ENCODE measurements at places on chromosomes 12 and 14. TPM values are rescaled to one million over a fixed set of nuclear protein-coding genes. Genes with fewer than 3 reads are reported as not detected.
A peak's percentile ranks its signal among the peaks of the same experiment; 100 is the strongest.

DNA sequence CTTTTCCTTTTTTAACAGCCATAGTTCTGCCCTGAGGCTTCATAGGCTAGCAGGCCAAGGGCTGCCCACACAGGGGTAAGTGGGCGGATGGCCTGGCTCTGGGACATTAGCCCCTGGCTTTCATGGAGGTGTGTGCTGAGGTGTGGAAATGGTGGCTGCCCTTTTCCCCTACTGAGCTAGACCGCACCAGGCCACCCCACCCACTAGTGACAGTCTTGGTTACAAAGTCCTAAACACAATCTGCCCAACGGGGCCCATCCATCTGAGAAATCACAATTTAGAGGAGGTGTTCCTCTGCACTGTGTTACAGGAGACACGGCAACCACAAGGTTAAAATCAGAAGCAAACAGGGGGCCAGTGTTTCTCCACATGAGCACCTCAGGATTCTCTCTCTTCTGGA, 35.6 kb downstream of the APPL2 start:
- no peak overlapping the region for H3K4me3 ChIP-seq
- 0 out of 2 replicates have a peak, but pooled peaks cover 5% of the 10 kb centered on the region for H3K36me3 ChIP-seq
- H3K27ac ChIP-seq = no peak overlapping the region
- DNase-seq = no peak
- no peaks in the 10 kb centered on the region for H3K27me3 ChIP-seq

DNA sequence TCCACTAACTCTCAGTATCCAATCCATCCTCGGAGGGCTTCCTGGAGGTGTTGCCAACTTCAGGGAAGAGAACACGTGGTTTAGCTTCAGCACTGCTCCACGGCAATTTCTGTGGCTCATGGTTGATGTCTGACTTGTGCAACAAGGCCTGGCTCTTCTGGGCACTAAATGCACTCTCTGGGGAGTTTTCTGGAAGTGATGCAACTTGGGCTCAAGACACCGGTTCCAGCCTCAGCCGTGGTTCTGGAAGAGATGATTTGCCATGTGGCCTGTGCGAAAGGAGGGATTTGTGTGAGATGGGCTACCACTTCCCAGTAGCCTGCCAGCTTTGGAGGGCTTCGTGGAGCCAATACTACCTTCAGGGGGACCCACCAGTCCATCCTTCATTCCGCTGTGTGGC, 118.6 kb upstream of the RTL1 start:
- H3K36me3 ChIP-seq = no peaks in the 10 kb centered on the region

GRCh38 chr12:40499856-40500255, 192.4 kb upstream of the CNTN1 start:
- no peaks in the 10 kb centered on the region for H3K27me3 ChIP-seq
- no peak overlapping the region for H3K4me3 ChIP-seq
- H3K36me3 ChIP-seq = no peaks in the 10 kb centered on the region
- DNase-seq = no peak
- no peaks in the 10 kb centered on the region for H3K4me1 ChIP-seq

DNA sequence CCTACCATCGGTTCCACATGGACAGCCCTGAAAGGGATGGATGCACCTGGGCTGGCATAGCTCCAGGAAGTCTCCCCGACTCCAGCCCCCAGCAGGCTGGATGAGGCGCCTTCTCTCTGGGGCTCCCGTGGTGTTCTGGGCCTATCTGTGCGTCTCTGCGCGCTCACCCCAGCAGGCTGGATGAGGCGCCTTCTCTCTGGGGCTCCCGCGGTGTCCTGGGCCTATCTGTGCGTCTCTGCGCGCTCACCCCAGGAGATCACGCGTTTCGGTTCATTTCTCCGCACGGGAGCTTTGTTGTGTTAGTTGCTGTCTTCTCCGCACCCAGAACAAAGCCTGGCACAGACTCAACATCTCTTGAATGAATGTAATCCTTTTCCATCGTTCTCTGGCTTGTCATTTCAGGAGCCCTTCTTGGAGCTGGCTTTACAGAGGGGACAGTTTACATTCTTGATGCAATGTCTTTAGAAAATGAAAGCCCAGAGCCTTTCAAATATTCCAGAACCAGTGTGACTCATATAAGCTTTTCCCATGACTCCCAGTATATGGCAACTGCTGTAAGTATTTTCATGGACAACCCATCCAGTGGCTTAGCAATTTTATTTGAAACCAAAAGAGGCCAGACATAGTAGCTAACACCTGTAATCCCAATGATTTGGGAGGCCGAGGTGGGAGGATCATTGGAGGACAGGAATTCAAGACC, 40.3 kb downstream of the CFAP251 start:
- peak overlapping the region; percentile 18 for H3K27ac ChIP-seq
- H3K4me3 ChIP-seq = peak overlapping the region; percentile 13
- H3K27me3 ChIP-seq = no peaks in the 10 kb centered on the region
- H3K4me1 ChIP-seq = peaks cover 15% of the 10 kb centered on the region
- H3K36me3 ChIP-seq = no peaks in the 10 kb centered on the region

GRCh38 chr12:46751173-46751572, 74.6 kb downstream of the SLC38A4 start:
- no peaks in the 10 kb centered on the region for H3K36me3 ChIP-seq
- no peak overlapping the region for H3K27ac ChIP-seq
- no peak overlapping the region for H3K4me3 ChIP-seq
- DNase-seq = no peak

GRCh38 chr14:23550131-23550811, 1.3 kb downstream of the ZFHX2 start:
- H3K36me3 ChIP-seq = no peaks in the 10 kb centered on the region
- peak overlapping the region; percentile 99 for H3K27ac ChIP-seq
- H3K4me3 ChIP-seq = peak overlapping the region; percentile 100
- H3K4me1 ChIP-seq = peaks cover 62% of the 10 kb centered on the region
- H3K27me3 ChIP-seq = no peaks in the 10 kb centered on the region

DNA sequence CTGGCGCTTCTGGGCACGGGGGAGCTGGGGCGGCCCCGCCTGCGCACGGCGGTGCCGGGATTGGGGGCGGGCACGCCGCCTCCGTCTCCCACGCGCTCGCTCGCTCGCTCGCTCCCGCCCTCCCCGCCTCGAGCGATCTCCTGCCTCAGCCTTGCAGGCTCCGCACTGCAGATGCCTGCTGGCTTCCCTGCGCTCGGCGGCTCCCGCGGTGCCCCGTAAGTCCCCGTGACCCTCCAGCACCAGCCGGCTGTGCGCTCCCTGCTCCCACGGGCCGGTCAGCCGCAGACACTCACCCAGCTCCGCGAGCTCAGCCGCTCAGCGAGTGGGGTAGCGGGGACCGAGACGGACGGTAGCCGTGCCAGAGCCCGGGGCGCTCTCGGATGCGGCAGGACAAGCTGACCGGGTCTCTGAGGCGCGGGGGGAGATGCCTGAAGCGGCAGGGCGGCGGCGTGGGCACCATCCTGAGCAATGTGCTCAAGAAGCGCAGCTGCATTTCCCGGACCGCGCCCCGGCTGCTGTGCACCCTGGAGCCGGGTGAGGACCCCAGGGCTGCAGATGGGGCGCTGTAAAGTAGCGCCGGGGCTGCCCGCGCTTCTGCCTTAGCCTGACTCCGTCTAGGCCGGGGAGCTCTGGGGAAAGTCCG, at the start of gene TBC1D30:
TSS of gene TBC1D30 (plus strand) at position 148 of the 643 bp plus-strand sequence. CDS start at position 381, 233 bp downstream.
- peak within 1 kb of the TSS; percentile 83 for H3K4me3 ChIP-seq
- peak; percentile 58 for DNase-seq
- H3K27me3 ChIP-seq = peaks cover 58% of the 10 kb centered on the region
- H3K36me3 ChIP-seq = no peaks in the 10 kb centered on the region
- H3K27ac ChIP-seq = no peak within 1 kb of the TSS
- H3K4me1 ChIP-seq = peaks cover 7% of the 10 kb centered on the region

DNA sequence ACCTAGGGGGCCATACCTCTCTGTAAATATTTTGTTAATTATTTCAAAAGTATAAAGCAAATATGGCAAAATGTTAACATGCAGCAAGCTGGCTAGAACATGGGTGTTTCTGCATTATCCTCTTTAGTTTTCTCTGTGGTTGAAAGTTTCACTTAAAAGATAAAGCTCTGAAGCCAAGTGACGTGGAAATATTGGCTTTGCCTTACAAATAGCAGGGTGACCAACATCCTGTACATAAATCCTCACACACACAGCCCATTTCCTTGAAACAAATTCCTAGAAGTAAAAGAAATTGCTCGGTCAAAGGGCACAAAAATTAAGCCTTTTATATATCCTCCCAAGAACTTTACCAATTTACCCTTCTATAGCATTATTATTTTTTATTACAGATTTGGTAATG, 10.6 kb upstream of the VWF start:
- H3K27me3 ChIP-seq = no peaks in the 10 kb centered on the region
- H3K27ac ChIP-seq = no peak overlapping the region
- H3K4me1 ChIP-seq = no peaks in the 10 kb centered on the region
- no peaks in the 10 kb centered on the region for H3K36me3 ChIP-seq

DNA sequence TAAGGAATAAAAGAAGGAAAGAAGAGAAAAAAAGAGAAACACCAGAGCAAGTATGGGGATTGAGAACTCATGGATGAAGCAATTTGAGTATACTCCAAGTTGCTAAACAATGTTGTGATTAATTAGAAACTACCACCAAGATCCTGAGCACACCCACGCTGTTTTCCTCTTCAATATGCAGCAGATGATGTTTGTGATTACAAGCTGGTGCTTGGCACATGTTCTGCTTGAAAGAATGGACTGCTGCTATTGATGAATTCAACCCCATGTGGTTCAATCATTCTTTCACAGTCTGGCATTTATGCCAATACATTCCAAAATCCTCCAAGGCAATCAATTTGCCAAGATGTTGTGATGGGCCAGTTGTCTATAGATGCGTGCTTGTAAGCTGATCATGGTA, 146.8 kb downstream of the SLC2A13 start:
- no peak overlapping the region for H3K27ac ChIP-seq
- DNase-seq = no peak
- H3K4me1 ChIP-seq = no peaks in the 10 kb centered on the region
- no peaks in the 10 kb centered on the region for H3K27me3 ChIP-seq
- H3K36me3 ChIP-seq = no peaks in the 10 kb centered on the region
- no peak overlapping the region for H3K4me3 ChIP-seq

GRCh38 chr12:57723630-57723962, 14.9 kb downstream of the AGAP2 start:
- peaks cover 56% of the 10 kb centered on the region for H3K27me3 ChIP-seq
- H3K4me3 ChIP-seq = no peak overlapping the region
- H3K36me3 ChIP-seq = peaks cover 6% of the 10 kb centered on the region
- H3K4me1 ChIP-seq = no peaks in the 10 kb centered on the region
- DNase-seq = no peak
- H3K27ac ChIP-seq = no peak overlapping the region

- peaks cover 5% of the 10 kb centered on the region for H3K36me3 ChIP-seq
- H3K4me1 ChIP-seq = no peaks in the 10 kb centered on the region
- H3K27me3 ChIP-seq = no peaks in the 10 kb centered on the region
- no peak overlapping the region for H3K4me3 ChIP-seq
- DNase-seq = no peak
These were observed 1.4 kb upstream of the STON2 start for GRCh38 chr14:81401420-81402122.

- no peaks in the 10 kb centered on the region for H3K36me3 ChIP-seq
- no peak overlapping the region for H3K27ac ChIP-seq
- no peak overlapping the region for H3K4me3 ChIP-seq
- H3K27me3 ChIP-seq = no peaks in the 10 kb centered on the region
- no peak for DNase-seq
- no peaks in the 10 kb centered on the region for H3K4me1 ChIP-seq
These were observed 77.9 kb downstream of the NPAS3 start for GRCh38 chr14:33016613-33017012.

- H3K4me1 ChIP-seq = no peaks in the 10 kb centered on the region
- H3K27me3 ChIP-seq = no peaks in the 10 kb centered on the region
- no peak overlapping the region for H3K27ac ChIP-seq
- DNase-seq = no peak
- H3K4me3 ChIP-seq = no peak overlapping the region
These were observed 31.3 kb downstream of the CYP46A1 start for GRCh38 chr14:99715266-99716000.

- DNase-seq = no peak
- H3K36me3 ChIP-seq = no peaks in the 10 kb centered on the region
- H3K27me3 ChIP-seq = no peaks in the 10 kb centered on the region
- peaks cover 17% of the 10 kb centered on the region for H3K4me1 ChIP-seq
These were observed 126.1 kb upstream of the MAX start for GRCh38 chr14:65228436-65228835.

DNA sequence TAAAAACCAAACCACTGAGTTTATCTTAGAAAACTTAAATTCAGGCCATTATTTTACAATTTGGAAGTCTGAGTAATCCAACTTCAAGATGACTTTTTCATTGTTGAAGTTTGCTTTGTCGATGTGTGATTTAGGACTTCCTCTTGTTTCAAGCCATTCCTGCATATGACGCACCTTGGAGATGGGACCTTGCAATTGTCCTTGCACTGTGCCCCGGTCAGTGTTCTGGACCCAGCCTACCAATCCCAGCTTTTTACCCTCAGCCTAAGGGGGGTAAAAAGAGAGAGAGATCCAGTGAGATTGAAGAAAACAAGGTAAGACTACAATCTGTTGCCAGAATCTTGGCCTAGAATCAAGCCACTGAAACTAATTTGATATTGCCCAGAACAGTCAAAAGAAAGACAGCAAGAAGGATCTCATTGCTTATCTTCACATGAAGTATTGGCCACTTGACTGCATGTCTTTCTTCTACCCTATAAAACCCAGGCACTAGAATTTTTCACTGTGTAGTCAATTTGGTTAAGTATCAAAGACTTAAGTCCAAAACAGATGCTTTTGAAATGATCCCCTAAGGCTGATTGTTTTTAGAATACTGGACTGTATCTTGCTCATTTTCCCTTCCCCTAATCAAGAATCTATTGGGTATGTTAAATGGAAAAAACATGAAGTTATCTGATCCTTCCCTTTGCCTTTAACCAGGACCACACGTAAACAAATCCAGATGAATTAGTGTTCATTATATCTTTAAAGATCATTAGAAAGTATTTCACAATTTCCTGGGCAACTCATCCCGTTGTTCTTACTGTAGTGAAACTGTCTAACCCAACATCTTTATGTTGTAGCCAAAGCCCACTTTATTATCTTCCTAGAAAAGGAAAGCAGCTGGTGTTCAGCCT, 2.4 kb upstream of the MLH3 start:
- H3K4me1 ChIP-seq = no peaks in the 10 kb centered on the region
- no peaks in the 10 kb centered on the region for H3K27me3 ChIP-seq
- H3K27ac ChIP-seq = no peak overlapping the region
- no peaks in the 10 kb centered on the region for H3K36me3 ChIP-seq
- DNase-seq = no peak

- H3K27ac ChIP-seq = no peak overlapping the region
- DNase-seq = peak; percentile 76
- no peaks in the 10 kb centered on the region for H3K36me3 ChIP-seq
- H3K27me3 ChIP-seq = no peaks in the 10 kb centered on the region
- H3K4me3 ChIP-seq = no peak overlapping the region
These were observed 84.0 kb downstream of the SYNE3 start for GRCh38 chr14:95432144-95433093.

- DNase-seq = peak; percentile 89
- H3K4me3 ChIP-seq = no peak overlapping the region
These were observed 79.4 kb upstream of the GPR68 start for GRCh38 chr14:91323671-91324605.

ZFHX2 gene
- total RNA-seq = 11.6 TPM

LRTM2 gene
- total RNA-seq = 0.12 TPM

KRT74 gene
- not detected for total RNA-seq

ITGB7 gene
- total RNA-seq = not detected

ARHGEF25 gene
- total RNA-seq = 10.2 TPM

SIX1 gene
- total RNA-seq = 0.78 TPM

ADAMTS20 gene
- 8.7 TPM for total RNA-seq

PARPBP gene
- 44.6 TPM for total RNA-seq

All from GM23338 (cell line).